ENCODE measurements at places on chromosomes 6 and 20. TPM values are rescaled to one million over a fixed set of nuclear protein-coding genes. Genes with fewer than 3 reads are reported as not detected.

GRCh38 chr6:96777113-96777512 lies 60.2 kb downstream of the GPR63 start:
- no peak for DNase-seq

- DNase-seq, result no peak
Measured at GRCh38 chr6:152625213-152625612, 11.9 kb downstream of the SYNE1 start.

DNA sequence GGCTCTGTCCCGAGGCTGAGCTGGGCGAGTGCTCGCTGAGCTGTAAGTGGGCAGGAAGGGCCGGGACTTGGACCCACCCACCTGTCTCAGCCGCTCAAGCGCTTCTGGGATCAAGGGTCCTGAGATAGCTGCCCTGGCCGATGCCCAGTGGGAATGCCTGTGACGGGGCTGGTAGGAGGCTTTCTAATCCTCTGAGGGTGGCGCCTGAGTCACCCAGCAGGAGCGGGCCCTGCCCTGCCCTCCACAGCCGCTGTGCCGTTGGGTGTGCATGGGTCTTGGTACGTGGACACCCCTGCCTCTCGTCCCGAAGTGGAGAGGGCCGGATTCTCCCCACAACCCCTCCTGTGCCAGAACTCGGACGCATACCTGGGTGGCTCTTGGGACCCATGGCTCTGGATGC lies 43.1 kb upstream of the GATA5 start:
- no peak for DNase-seq

GRCh38 chr6:147983581-147984366 lies 358.9 kb upstream of the SASH1 start:
- no peak for DNase-seq

GRCh38 chr6:5723841-5724691 lies 282.7 kb downstream of the NRN1 start:
- DNase-seq, result no peak

GRCh38 chr6:68226460-68226859 lies 408.6 kb upstream of the ADGRB3 start:
- DNase-seq, result no peak

GRCh38 chr6:155645325-155645724 lies 189.7 kb upstream of the NOX3 start:
- DNase-seq, result no peak

DNA sequence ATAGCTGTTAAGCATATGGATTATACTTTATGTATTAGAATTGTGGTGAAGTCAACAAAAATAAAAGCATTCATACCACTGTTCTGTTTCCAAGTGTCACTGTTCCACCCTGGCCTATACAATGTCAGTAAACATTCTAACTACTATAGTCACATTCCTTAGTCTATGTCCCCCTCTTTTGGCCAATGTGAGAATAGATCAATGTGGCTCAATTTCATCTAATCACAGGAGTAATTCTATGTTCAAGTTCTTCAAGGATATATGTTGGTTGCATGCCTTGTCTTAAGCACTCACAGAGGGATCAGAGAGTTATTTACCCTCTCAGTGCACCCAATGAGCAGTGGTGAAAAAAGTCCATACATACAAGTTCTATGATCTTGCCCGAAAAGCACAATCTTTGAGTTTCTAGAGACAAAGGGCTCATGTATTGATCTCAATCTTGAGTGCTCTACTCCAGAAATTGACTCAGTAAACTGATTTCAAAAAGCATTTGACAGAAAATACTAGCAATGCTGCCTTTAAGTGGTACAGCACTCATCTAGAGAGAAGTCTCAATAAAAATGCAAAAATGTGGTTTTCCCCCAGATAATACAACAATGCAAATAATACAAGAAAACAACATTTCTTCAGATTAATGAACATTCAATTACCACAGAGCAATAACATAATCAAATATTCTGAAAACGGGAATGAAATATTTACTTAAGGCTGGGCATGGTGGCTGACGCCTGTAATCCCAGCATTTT lies 16.5 kb downstream of the SMLR1 start:
- peak; percentile 34 for DNase-seq

DNA sequence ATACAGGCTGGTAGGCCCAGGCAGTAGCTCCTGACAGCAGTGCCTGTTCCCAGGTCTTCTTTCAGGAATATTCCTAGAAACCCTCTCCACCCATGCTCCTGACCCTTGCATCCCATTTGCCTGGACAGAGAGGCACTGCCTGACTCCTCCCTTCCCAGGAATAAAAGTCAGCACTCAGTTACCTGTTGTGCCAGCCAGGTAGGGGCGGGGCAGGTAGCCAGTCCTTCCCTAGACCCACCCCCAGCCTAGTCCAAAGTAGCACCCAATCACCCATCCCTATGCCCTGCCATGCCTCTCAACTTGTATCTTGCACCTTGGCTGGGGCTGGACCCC lies 129.9 kb downstream of the MRPL14 start:
- DNase-seq, result no peak

The LYRM2 gene
- 29.5 TPM for total RNA-seq

The CCN2 gene
- total RNA-seq, result not detected

The RAET1L gene
- total RNA-seq, result not detected
